ENCODE measurements at places on chromosomes 13 and 19. TPM values are rescaled to one million over a fixed set of nuclear protein-coding genes. Genes with fewer than 3 reads are reported as not detected.

- no peak for ATAC-seq
Observed at GRCh38 chr13:50757008-50757407, 86.5 kb downstream of the DLEU7 start.

Gene SLITRK1
- not detected for total RNA-seq

Gene SUPT5H
- 239 TPM for total RNA-seq

Gene PLIN5
- total RNA-seq: not detected

- ATAC-seq: no peak
Observed at GRCh38 chr13:113029061-113029445, 60.0 kb downstream of the MCF2L start.

Gene RDH8
- total RNA-seq: 0.26 TPM

DNA sequence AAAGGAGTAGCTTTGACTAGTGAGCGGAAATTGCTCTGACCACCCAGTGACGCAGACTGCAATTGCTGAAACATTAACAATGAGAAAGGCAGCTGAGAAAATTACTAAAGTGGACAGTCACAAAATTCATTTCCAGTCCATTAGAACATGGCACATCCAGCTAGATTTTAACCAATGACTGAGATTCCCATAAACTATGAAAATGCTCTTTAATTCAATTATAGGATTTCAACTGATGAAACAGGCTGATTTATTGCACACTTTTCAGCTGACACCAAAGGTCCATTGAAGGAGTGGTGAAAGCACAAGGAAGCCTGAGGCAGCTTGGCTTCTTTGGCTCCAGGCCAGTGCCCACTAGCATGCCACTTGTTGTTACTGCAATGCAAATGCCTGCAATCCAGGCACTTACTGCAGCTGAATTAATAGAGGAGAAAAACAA lies 933.4 kb downstream of the SLITRK6 start:
- ATAC-seq: no peak

DNA sequence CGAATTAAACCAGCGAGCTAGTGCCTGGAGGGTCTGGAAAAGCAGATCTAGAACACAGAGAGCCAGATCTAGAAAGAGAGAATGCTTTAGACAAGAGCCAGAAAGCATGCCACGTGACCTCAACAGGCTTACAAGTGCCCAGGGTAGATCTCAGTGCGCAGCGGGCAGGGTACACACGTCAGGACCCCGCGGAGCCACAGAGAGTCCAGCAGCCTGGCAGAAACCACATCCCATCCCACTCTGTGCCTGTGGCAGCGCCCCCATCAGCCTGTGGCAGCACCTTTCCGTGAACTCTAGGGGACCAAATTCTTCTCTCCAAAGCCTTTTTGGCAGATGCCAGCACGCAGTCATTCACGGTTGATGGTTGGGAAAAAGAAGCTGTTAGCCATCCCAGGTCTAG lies 5.9 kb downstream of the ARHGEF1 start:
- no peak for ATAC-seq

Gene CPT1C
- 4.3 TPM for total RNA-seq
